ENCODE measurements at places on chromosomes 1 and 21. TPM values are rescaled to one million over a fixed set of nuclear protein-coding genes. Genes with fewer than 3 reads are reported as not detected.

The LPAR3 gene
- total RNA-seq = 0.32 TPM

The GORAB gene
- 29.8 TPM for total RNA-seq

The VANGL1 gene
- 3.6 TPM for total RNA-seq

The ARTN gene
- 1.5 TPM for total RNA-seq

The PPFIA4 gene
- 0.96 TPM for total RNA-seq

The FAM110D gene
- not detected for total RNA-seq

The MYOC gene
- total RNA-seq = not detected

The ARHGAP30 gene
- total RNA-seq = 204 TPM

DNA sequence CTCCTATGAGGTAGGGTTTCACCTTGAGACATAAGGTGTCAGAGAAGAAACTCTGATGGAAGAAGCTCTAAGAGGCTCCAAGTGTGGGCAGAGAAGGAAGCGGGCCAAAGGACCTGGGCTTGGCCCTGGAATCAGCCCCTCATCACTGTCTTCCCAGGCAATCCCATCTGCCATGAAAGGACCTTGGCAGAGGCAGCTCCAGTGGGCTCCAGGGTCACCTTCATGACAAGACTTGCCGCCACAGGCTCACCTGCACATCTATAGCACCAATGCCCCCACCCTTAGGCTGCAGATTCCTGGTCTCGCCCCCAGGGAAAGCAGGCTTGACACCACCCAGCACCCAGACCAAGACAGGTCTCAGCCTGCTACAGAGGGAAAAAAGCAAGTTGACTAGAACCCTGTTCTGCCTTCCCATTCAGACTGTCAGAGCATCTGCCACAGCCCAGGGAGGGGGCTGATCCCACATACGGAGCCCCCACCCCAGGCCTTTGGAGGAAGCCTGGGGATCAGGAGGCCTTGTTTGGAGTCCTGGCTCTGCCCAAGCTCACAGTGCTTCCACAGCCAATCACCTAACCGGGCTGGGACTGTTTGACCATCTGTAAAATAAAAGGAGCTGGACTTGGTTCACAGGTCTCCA, 490 bp upstream of the FAM110D start:
- DNase-seq = no peak

DNA sequence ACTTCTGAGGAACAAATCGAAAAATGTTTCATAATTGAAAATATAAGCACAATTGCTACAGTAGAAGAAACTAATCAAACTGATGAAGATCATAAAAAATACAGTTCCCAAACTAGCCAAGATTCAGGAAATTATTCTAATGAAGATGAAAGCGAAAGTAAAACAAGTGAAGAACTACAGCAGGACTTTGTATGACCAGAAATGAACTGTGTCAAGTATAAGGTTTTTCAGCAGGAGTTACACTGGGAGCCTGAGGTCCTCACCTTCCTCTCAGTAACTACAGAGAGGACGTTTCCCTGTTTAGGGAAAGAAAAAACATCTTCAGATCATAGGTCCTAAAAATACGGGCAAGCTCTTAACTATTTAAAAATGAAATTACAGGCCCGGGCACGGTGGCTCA, 30.6 kb downstream of the IFNAR1 start:
- no peak for DNase-seq

DNA sequence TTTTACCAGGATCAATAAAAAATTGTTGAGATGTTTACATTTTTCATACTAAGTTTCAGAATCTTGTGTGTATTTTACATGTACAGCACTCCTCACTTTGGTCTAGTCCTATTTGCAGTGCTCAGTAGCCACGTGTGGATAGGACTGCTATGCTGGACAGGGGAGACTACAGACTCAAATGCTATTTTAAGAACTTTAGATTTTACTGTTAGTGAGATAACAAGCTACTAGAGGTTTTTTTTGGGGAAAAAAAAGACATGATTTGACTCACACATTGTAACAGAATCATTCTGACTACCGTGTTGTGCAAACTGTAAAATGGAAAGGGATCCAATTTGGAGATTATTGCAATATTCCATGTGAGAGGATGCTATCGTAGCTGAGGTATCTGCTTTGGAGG, 418.9 kb upstream of the PRMT6 start:
- DNase-seq = no peak

DNA sequence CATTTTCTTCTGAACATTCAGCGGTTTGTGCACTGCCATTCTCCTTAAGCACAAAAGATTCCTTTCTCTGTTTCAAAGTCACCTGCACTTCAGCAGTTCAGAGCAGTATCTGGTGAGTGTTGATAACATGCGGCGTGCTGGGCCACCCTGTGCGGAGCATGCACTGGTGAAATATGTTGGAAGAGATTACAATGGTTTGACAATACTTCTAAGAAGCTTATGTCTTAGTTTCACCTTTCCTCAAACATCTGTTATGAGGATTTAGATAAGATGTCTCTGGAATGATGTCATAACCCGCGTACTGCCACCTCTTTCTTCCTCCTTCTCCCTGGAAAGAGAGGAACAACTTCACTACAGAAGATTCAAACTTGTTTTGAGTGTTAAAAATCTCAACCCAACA, 650.3 kb downstream of the AJAP1 start:
- no peak for DNase-seq

DNA sequence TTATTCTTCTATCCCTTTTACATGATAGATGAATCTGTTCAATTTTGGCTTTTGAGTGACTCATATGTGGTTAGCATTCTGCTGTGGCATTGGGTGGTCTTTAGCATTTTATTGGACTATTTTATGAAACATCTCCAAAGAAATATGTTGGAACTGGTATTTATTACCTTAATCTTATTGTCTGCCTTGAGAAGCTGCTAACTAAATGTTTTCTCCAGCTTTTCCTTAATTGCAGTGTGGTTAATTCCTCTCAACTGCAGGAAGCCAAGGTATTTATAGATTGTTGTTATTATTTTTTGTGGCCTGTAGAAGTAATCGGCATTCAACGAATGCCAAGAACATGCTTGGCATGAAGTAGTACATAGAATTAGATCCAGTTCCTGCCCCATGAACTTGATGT, 64.1 kb downstream of the NOS1AP start:
- no peak for DNase-seq

DNA sequence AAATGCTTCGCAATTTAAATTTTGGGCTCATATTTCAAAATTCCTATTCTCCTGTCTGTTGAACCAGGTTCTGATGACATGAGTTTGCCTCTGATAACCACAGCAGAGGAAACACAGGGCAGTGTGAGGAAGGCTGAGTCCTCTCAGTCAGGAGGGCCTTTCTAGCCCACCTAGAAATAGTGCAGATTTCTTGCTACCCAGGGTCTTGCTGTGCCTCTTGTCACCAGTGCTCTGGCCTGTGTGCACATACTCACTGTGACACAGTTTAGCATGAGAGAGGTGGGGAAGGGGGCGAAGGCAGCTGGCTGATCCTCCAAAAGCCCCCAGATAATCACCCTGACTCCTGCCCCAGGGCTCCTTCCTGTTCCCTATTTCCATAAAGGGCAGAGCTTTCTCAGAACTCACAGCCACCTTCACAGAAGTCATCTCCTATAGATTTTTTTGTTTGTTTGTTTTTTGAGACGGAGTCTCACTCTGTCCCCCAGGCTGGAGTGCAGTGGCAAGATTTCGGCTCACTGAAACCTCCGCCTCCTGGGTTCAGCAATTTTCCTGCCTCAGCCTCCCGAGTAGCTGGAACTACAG, 23.7 kb downstream of the ERRFI1 start:
- no peak for DNase-seq

GRCh38 chr1:156618853-156619581, at the start of gene HAPLN2:
TSS of gene HAPLN2 (plus strand) at chr1:156619415. CDS start at chr1:156623491, 4,076 bp downstream.
- DNase-seq = no peak

DNA sequence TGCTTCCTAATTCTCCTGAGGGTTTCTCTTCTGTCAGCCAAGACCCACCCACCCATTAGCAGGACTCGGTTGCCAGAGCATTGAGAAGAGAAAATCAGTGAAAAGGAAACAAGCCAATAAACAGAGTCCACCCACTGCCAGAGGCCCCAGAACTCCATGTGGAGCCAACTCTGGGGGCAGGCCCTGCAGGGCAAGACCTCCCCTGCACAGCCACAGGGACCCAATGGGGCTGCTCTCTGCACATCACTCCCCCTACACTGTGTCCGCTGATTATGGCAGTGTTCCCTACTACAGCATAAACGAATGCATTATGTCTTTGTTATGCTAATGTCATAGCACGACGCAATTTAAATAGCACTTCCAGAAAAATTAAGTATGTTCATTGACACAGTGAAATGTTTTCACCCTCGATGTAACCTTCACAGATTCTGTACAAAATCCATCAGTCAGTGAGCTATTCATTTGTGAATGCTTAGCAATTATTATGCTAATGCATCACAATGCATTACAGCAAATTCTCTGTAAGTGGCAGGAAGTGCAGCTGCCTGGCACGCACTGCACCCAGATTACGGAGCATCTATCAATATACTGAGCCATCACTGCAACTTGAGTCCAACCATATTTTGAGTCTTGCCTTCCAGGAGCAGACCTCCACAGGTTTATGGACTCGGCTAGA, 56.4 kb downstream of the GRIK3 start:
- no peak for DNase-seq
